IMR-90 (cell line): ENCODE measurements at places on chromosomes 1 and 21.

DNA sequence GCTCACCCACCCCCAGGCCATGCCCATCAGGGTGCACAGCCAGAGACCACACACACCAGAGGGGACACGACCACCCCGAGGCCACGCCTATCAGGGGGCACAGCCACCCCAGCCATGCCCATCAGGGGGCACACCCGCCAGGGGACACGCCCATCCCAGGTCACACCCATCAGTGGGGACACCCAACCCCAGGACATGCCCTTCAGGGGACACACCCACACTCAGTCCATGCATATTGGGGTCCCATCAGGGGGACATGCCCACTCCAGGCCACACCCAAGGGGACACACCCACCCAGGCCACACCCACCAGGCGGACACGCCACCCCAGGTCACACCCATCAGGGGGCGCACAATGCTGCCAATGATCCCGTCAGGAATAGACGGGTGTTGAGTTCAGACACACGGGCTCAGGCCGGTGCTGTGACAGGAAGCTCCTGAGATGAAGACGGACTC is 20.7 kb downstream of the MCM3AP start:
- no peak overlapping the region for H3K27ac ChIP-seq
- H3K27me3 ChIP-seq = no peaks in the 10 kb centered on the region
- H3K36me3 ChIP-seq = peaks cover 67% of the 10 kb centered on the region
- no peak for DNase-seq
- no peak overlapping the region for H3K4me3 ChIP-seq

DNA sequence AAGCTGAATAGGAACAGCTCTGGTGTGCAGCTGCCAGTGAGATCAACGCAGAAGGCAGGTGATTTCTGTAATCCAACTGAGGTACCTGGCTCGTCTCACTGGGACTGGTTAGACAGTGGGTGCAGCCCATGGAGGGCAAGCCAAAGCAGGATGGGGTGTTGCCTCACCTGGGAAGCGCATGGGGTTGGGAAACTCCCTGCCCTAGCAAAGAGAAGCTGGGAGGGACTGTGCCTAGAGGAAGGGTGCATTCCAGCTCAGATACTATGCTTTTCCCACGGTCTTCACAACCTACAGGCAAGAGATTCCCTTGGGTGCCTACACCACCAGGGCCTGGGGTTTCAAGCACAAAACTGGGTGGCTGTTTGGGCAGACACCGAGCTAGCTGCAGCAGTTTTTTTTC is 183.2 kb downstream of the DNM3 start:
- H3K27ac ChIP-seq = no peak overlapping the region
- no peaks in the 10 kb centered on the region for H3K27me3 ChIP-seq
- no peaks in the 10 kb centered on the region for H3K4me1 ChIP-seq
- DNase-seq = no peak
- H3K4me3 ChIP-seq = no peak overlapping the region

DNA sequence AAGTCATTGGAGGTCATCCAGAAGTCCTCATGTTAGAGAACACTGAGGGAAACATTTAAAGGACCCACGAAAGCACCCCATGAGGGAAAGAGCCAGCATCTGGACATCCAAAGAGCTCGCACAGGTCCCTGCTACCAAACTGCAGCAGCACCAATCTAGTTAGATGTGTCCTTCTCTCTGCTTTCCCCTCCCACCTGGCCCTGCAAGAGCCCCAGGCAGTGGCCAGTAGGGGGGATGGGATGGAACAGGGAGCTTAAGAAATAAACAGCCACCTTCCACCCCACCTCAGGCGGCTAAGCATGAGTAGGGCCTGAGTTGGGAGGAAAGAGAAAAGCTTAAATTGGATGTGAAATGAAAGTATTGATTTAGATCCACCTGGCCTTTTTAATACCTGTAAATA is 175.9 kb upstream of the KCND3 start:
- H3K36me3 ChIP-seq = no peaks in the 10 kb centered on the region
- H3K27ac ChIP-seq = no peak overlapping the region
- no peak overlapping the region for H3K4me3 ChIP-seq
- no peaks in the 10 kb centered on the region for H3K27me3 ChIP-seq
- no peaks in the 10 kb centered on the region for H3K4me1 ChIP-seq

GRCh38 chr1:25609921-25610320 is 6.7 kb upstream of the MAN1C1 start:
- no peaks in the 10 kb centered on the region for H3K4me1 ChIP-seq
- DNase-seq = peak; percentile 61
- no peaks in the 10 kb centered on the region for H3K36me3 ChIP-seq
- H3K27me3 ChIP-seq = peaks cover 26% of the 10 kb centered on the region
- H3K27ac ChIP-seq = no peak overlapping the region
- H3K4me3 ChIP-seq = no peak overlapping the region

DNA sequence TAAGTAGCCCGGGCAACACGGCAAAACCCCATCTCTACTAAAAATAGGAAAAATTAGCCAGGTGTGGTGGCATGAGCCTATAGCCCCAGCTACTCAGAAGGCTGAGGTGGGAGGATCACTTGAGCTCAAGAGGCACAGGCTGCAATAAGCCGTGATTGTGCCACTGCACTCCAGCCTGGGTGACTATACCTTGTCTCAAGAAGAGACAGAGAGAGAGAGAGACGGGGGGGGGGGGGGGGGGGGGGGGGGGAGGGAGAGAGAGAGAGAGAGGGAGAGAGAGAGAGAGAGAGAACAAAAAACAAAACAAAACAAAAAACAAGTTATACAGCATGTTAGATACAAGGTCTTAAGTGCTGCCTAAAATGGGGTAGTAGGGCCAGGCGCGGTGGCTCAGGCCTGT is 77.8 kb upstream of the ZNF281 start:
- no peak for DNase-seq
- H3K36me3 ChIP-seq = no peaks in the 10 kb centered on the region
- no peak overlapping the region for H3K27ac ChIP-seq
